ENCODE measurements at places on chromosomes 3 and 15. TPM values are rescaled to one million over a fixed set of nuclear protein-coding genes. Genes with fewer than 3 reads are reported as not detected.

Gene P2RY13
- not detected for total RNA-seq

Gene FBXW12
- not detected for total RNA-seq

Gene RYR3
- 1.2 TPM for total RNA-seq

Gene LHFPL4
- total RNA-seq: 11.5 TPM

Gene TSEN2
- total RNA-seq: 27.7 TPM

Gene FHIT
- total RNA-seq: 9.1 TPM

- DNase-seq: no peak
Measured at GRCh38 chr3:10396083-10396482, 75.2 kb upstream of the SEC13 start.

DNA sequence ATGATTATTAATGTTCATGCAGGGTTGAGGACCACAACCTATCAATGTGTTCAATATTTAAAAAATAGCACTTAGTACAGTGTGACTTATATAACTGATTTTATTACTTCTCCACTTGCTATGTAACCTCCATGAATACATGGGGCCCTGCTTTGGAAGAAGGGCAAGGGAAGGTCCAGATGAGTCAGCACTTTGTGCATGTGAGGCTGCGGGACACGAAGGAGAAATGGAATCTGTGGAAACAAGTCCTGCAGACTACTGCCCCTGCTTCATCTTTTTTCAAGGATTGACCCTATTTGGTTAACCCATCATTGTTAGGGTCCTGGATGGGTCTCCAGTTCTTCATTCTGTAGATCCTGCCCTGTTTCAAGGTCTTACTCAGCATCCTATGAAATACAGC is 1.6 kb downstream of the NXPE3 start:
- DNase-seq: peak; percentile 37

- no peak for DNase-seq
Measured at GRCh38 chr3:61354604-61355003, 103.4 kb upstream of the FHIT start.

GRCh38 chr3:101158374-101158773 is 162.0 kb downstream of the IMPG2 start:
- DNase-seq: no peak

DNA sequence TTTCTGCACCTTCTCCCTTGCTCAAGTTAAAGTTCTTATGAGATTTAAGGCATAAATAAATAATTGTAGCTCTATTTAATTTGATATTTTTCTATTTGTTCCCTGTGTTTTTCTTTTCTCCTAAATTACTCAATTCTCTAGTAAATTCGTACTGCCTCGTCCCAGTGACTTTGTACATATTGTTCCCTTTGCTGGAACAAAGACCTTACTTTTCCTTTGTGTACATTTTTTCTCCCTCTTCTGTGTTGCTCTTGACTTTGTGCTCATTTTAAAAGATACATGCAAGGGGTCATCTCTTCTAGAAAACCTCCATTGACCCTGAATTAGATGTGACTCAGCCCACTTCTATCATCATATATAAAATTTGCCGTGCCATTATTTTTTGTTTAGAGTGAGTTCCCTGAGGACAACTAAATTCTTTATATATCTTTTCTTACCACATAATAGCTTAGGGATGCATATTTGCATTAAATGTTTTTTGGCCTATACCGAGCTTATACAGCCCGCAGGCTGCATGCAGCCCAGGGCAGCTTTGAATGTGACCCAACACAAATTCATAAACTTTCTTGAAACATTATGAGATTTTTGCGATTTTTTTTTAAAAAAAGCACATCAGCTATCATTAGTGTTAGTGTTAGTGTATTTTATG is 29.6 kb downstream of the PPP4R2 start:
- no peak for DNase-seq

- DNase-seq: peak; percentile 81
Measured at GRCh38 chr3:49703443-49703927, 14.1 kb downstream of the RNF123 start.

- DNase-seq: no peak
Measured at GRCh38 chr3:52174896-52175295, 20.7 kb upstream of the POC1A start.

- no peak for DNase-seq
Measured at GRCh38 chr15:92839696-92840095, 60.4 kb upstream of the CHD2 start.

DNA sequence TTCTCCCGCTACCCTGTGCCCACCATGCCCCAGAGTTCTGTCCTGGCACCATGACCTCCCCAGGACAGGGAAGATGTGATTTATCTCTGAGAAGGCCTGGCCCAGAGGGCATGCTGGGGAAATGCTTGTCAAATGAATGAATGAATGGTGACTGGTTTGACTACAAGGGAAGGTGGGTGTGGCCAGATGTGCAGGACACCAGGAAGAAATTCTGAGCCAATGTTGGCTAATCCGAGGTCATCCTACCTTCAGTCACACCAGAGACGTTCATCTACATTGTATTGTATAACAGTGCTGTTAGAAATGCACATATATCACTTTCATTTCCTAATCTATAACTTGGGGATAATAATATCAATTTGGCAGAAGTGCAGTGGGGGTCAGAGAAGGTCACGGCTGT is 138.4 kb downstream of the FAM43A start:
- DNase-seq: no peak

- no peak for DNase-seq
Measured at GRCh38 chr3:189896533-189896932, 224.2 kb downstream of the P3H2 start.

GRCh38 chr3:177195242-177195991 is 1.9 kb downstream of the TBL1XR1 start:
- peak; percentile 79 for DNase-seq

DNA sequence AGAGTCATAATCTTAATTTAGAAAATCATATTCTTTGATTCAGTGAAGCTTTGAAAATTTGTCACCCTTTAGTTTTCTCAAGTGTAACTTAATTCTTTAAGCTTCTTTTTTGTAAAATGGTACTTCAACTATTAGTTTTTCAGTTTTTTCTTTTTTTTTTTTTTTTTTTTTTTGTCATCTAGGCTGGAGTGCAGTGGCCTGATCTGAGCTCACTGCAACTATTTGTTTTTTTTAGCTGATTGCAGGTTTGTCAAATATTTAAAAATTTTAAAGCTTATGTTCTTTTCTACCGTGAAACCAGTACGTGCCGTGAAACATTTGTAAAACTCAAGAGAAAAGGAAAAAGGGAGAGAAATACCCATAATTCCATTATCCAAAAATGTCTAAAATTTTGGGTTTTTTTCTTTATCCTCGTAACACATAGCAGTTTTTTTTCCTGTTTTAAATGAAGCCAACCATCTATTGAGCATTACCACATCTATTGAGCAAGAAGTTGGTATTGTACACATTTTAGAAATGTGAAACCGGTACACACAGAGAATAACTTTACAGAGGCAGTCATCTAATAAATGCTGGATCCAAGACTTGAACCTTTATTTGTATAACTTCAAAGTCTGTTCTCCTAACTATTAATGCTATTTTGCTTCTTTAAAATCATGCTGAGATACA is 25.7 kb downstream of the ECT2 start:
- no peak for DNase-seq
